ENCODE measurements at places on chromosomes 11 and 22.

DNA sequence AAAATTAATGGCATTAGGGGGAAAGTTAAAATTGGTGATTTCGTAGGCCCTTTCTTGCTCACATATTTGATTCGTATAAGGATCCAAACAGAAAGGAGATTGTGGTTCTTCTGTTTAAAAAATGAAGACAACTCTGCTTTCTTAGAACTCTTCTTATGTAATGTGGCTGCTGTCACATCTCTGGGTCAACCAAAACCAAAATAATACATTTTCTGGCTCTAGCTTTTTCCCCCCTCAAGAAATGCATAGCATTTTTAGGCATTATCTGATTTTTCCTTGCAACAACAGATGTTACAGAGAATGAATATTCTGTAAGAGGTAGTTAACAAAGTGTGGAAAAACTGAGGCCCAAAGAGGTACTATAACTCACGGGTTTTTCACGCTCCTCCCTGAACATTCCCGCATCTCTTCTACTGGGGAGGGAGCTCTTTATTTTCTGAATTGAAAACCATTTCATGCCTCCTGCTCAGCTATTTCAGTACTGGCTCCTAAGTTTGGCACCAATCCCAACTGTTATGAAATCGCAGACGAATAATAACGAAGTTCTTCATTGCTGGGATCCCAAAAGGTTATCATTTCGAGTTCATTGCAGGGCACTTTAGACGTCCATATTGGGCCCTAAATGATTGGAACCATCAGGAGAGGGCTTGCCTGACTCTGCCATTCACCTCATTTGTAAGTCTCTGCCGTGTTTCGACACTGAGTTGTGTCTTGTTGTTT, 17.1 kb downstream of the GRAP2 start:
- no peak for DNase-seq

- no peak for DNase-seq
Measured at GRCh38 chr11:250740-251299, 14.0 kb downstream of the PSMD13 start.

GRCh38 chr11:22657101-22657694, 9.2 kb upstream of the GAS2 start:
- no peak for DNase-seq

- DNase-seq = no peak
Measured at GRCh38 chr11:6812390-6813005, 13.0 kb upstream of the OR6A2 start.

DNA sequence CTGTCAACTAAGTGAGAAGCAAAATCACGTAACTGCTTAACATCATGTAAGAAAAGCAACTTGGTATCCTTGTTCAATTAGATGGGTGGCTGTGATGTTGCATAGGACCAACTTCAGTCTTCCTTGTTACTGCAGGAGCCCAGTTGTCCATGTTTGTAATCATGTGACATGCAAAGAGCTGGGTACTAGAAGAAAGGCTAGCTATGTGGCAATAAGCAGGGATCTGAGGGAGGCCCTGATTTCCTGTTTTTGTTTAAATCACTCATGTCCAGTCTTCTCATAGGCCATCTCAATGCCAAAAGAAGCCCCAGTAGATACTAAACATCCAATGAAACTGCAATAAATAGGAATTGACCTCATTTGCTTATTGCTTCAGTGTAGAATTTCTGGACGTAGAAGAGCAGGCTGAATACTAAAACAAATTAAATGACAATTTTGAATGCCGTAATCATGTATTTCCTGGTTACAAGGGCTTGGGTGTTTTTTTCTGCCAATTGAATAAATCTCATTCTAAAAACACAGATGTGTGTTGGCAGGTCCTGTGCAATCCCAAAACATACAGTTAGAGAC, 140.8 kb upstream of the ARHGAP20 start:
- no peak for DNase-seq

DNA sequence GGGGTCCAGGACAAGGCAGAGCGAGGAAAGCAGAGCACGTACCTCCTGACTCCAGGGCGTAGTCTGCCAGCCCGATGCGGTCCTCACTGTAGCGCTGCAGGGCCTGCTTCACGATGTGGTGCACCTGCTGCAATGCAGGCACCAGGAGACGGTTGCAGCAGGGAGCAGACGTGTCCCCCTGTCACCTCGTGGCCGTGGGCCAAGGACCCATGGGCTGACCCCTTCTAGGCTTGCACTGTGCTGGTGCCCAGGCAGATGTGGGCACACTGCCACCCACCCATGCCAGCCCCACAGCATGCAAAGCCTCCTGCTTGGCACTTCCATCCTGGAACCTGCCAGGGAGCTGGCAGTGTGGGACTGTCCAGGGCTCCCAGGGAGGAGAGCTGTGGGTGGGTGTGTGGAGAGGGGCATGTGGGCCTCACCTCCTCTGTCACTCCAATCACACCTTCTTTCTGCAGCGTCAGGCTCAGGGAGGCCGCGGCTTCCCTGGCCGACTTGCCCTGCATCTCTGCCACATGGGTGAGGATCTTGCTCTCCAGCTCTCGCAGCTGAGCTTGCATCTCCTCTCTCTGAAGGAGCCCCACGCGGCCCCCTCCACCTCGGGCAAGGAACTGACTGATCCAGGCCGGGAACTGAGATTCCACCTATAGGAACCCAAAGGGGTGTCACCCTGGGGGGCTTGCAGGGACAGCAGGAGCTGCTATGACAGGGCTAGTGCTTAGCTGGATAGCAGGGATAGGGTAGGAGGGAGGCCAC, 16.3 kb downstream of the SUN2 start:
- no peak for DNase-seq

DNA sequence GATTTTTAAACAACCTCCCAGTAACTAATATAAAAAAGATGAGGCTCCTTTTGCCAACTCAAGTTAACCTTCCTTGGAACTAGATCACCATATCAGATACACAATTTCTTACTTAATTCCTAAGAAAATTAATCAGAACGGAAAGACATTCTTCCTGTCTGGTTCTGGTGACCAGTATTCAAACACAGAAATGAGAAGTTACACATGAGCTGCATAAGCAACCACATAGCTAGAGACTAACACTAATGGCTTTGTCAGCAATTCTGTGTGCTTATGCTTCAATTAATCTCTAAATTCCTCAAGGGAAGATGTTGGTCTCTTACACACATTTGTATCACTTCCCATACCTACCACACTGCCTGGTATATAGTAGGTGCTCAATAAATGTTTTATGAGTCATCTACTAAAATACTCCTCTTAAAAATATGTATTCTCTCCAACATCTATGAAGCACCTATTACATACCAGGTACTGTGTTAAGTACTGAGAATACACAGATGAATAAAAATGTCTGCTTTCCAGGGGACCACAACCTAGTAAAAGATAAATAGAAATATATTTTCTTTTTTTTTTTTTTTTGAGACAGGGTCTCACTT, 54.5 kb downstream of the GAB2 start:
- no peak for DNase-seq

DNA sequence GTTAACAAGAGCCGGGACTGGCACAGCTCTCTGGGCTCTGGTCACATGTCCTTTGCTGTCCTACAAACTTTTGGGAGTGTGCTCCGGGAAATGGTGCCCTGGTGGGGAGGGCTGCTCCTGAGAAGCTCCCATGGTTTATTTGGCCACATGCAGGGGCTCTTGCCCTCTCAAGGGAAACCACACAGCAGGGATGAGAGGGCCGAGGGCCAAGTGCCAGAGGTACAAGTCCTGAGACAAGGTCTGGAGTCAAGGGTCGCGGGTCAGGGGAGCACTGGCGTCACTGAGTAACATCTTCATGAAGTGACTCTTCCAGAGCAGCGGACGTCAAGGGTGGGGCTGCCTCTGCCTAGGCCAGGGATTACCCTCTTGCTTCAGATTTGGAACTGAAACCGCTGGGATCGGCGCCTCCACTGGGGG, 1160.6 kb downstream of the TBC1D22A start:
- no peak for DNase-seq

DNA sequence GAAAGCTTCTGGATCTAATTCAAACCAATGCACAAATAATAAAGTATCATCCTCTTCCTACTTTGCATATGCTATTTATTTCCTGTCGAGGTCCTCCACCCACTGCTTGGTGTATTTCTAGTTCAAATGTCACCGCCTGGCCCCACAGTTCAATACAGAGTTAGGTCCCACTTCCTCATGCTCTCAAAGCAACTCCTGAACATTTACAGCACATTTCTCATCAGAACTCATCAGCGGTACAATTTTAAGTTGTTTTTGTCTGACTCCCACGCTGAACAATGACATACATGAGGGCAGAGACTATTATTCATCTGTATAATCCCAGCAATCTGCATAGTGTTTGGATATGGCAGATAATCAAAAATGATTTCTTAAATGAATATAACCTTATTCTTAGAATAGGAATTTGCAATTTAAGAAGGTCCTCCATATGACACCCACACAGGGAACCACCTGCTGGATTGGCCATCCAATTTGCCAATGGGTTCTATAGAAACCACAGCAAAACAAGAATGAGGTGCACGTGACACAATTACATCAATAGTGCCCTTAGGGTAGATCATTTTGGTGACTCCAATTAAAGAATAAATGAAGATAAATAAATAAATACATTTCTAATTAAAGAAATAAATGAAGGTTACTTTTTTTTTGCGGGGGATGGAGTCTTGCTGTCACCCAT, 54.2 kb downstream of the SLC25A17 start:
- no peak for DNase-seq

DNA sequence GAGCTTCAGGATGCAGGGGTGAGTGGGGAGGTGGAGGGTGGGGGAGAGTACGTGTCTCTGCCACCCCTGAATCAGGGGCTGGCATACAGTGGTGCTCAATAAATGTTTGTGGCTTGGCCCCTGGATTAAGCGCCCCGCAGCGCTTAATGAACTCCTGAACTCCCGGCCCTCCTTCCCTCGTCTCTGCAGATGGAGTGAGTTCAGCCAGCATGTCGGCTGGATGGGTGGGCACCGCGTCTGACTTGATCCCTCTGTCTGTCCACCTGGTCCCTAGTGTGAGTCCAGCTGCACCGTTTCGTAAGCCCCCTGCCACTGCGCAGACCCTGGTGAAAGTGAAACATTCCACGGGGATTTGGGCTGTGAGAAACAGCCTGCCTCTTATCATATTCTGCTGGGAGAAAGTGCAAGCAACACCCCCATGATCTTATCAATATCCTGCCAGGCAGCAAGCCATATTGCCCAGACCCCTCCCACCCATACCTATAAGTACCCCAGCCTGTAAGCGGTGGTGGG, 12.0 kb upstream of the MRGPRD start:
- no peak for DNase-seq

GRCh38 chr11:32317643-32318042, 117.7 kb downstream of the WT1 start:
- no peak for DNase-seq

GRCh38 chr11:62456630-62457029, 37.8 kb downstream of the SCGB1A1 start:
- DNase-seq = no peak

- DNase-seq = no peak
Measured at GRCh38 chr11:126354631-126355323, 709 bp upstream of the ST3GAL4 start.

- no peak for DNase-seq
Measured at GRCh38 chr11:75055511-75055910, 41.2 kb downstream of the OR2AT4 start.

GRCh38 chr11:8800520-8801110, 110.4 kb upstream of the AKIP1 start:
- no peak for DNase-seq

GRCh38 chr22:30344447-30345200, 12.1 kb downstream of the SF3A1 start:
- no peak for DNase-seq

GRCh38 chr11:97717922-97718321, 1302.8 kb upstream of the CNTN5 start:
- DNase-seq = no peak

- no peak for DNase-seq
Measured at GRCh38 chr11:15035283-15035682, 38.1 kb upstream of the CALCB start.

DNA sequence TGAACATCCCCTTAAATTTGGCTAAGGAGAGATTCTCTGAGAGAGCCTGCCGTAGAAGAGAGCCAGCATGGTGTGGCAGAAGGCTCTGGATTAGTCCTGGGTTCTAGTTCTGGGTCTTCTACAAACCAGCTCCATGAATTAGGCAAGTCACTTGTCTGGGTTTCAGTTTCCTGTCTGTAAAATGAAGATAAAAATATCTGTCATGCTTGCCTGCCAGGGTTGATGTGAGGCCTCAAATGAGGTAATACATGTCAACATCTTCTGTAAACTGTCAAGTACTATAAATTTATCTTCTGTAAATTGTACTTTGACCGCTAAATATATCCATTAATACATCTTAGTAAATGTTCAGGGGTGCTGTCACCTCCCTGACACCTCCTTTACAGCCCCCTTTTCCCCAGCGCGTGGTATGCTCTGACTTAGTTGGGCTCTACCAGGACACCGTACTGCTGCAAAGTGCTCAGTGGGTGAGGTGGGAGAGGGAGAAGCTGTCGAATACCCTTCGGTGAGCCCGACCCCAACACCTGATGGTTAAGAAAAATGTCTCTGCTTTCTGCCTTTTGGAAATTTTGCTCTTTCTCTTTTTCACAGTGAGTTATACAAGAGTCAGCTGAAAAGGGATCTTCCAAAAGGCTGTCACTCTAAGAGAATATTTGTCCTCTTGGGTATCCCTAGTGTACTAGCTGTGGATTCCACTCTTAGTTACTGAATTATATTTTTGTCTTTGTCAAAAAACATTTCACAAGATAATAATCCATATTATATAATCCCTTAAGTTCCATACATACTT, 15.0 kb downstream of the RBX1 start:
- DNase-seq = no peak

DNA sequence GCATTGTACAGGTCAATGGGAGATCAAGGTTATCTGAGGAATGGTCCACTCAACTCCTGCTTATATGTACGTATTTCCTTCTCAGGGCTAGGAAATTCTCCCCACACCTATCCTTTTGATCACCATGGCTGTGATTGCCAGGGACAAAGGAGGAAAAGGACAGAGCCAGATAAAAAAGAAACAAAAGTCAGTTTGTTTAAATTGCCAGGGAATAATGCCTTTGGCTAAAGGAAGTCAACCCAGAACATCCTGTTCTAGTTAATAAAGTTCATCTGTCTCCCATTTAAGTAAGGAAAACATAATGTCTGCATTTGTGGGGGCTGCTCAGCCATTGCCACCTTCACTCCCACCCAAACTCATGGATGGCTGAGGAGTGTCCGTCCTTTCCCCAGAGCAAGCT, 124.7 kb downstream of the ME3 start:
- DNase-seq = no peak

DNA sequence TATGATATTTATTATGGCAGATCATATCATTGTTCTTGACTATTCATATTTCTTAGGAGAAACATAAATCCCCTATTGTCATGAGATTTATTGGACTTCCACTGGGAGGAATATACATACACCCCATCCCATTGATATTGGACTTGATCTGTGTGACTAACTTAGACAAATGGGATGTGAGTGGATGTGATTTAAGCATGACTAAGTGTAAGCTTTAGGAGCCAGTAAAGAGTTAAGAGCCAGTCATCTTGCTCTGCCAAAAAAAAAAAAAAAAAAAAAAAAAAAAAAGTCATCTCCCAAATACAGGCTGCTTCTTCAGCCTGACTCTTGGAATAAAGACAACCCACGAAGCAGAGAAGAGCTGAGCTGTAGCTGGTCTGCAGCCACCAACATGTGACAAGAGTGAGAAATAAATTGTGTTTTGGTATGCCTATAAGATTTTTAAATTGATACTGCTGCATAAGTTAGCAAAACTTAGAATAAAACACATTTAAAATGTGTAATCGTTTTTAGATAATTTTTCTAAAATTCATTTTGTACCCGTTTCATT, 595.0 kb upstream of the LRRC4C start:
- no peak for DNase-seq

All from nucleus accumbens (tissue), 56 donors.